ENCODE measurements at places on chromosomes 1 and 21.

- DNase-seq: no peak
Observed at GRCh38 chr1:229582011-229582694, 23.6 kb upstream of the ABCB10 start.

- DNase-seq: no peak
Observed at GRCh38 chr1:79478728-79479373, 472.3 kb upstream of the ADGRL4 start.

- DNase-seq: no peak
Observed at GRCh38 chr1:73644198-73644597, 553.8 kb downstream of the LRRIQ3 start.

DNA sequence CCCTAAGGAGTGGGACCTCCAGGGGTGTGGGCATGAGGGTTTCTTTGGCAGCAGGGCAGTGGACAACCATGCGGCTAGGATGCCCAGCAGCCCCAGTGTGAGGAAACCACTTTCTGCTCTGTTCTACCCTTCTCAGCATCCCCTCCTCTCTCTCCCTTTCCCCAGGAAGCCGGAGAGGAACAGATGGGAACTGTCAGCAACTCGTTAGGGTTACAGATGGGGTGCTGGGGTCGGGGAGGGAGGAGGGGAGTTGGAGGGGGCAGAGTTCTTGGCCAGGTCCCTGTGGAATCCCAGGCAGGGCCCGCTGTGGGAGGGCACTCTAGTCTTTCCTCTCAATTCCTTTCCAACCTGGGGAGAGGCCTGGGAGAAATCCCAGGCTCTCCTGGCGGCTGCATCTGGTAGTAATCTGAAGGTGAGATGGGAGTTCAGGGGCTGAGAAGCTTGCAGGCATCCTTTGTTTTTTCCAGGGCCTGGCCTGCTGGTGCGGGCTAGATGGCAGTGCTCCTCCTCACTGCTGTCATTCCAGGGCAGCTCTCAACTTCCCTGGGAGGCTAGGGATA is 93.9 kb upstream of the CSF3R start:
- no peak for DNase-seq

GRCh38 chr1:184189361-184189760 is 137.8 kb downstream of the TSEN15 start:
- no peak for DNase-seq

GRCh38 chr1:167522246-167522645 is 3.9 kb upstream of the CD247 start:
- no peak for DNase-seq

DNA sequence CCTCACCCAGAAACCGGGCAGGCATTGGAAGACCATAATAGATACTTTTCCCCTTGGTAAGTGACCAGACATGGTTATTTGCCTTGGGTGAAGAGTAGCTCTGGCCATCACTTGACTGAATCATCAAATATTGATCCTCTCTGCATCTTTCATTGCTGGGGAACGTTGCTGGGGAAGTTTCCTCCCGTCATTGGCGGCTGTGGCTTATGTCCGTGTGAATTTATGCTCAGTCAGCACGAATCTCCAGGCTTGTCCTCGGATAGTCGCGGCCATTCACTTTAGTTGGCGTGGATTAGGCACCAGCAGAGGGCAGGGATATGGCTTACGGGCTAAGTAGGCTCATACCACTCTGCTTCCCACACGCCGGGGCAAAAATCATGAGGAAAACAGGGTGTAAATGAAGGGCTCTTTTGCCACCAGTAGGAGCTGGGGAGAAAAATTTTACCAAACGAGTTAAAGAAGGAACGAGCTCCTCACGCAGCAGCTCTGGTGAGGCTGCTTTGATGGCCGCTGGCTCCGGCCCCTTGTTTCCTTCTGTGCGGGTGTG is 473.4 kb downstream of the CAMTA1 start:
- no peak for DNase-seq

GRCh38 chr1:117861694-117862093 is 67.7 kb downstream of the GDAP2 start:
- no peak for DNase-seq
